ENCODE measurements at places on chromosomes 7 and 10. TPM values are rescaled to one million over a fixed set of nuclear protein-coding genes. Genes with fewer than 3 reads are reported as not detected.

The CXCL12 gene
- not detected for total RNA-seq

DNA sequence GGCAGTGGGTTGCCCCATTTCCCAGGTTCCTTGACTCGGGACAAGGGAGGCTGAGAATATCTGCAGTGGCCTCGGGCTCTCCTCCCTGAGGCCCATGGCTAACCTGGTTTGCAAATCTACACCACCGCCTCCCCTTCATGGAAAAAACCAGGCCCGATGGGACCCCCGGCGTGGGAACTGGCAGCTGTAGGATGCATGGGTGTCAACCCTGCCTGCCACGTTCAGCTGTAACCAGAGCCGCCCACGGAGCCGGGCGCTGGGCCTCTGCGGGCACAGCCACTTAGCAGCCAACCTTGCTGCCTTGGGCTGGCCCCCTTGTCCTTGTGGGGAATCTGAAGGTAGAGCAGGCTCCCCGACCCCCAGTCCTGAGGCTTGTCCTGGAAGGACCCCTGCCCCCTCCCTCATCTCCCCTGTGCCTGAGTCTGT is 1.6 kb downstream of the PWWP2B start:
- DNase-seq: no peak

DNA sequence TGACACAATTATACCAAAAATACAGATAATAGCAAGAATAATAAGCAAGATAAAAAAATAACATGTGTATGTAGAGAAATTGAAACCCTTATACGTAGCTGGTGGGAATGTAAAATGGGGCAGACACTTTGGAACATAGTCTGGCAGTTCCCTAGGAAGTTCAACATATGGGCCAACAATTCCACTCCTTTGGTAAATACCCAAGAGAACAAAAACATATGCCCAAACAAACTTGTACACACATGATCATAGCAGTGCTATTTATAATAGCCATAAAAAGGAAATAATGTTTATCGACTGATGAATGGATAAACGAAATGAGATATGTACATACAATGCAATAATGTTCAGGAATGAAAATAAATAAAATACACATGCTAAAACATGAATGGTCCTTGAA is 462.4 kb upstream of the SORCS1 start:
- DNase-seq: no peak

- no peak for DNase-seq
Measured at GRCh38 chr10:124248056-124249045, 155.0 kb upstream of the CHST15 start.

DNA sequence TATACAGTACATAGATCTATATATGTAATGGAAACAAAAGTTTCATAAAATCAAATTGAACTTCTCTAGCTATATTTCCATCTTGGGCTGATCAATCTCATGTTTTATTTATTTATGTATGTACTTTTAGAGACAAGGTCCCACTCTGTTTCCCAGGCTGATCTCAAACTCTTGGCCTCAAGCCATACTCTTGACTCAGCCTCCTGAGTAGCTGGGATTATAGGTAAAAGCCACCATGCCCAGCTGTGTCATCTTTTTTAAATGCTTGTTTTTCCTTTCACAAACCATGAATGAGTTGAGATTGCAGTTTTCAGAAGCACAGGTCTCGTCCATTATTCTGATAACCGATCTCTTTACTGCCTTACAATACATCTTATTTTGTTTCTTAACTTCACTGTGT is 400.9 kb downstream of the KCNMA1 start:
- no peak for DNase-seq

Data from activated T-helper 2 cell treated with anti-CD3 and anti-CD28 coated beads, Interferon-gamma antibody, Interleukin-2, Interleukin-4, amounts not matched to agents 10 μg/mL and 5 μg/mL and 100 μg/mL, durations not matched to agents 14 hours and 24 hours and 36 hours (primary cell).